ENCODE measurements at places on chromosomes 7 and 10.

- DNase-seq: no peak
Observed at GRCh38 chr10:70312249-70312648, 28.4 kb upstream of the NPFFR1 start.

GRCh38 chr10:11406746-11407145 lies 204.7 kb downstream of the USP6NL start:
- no peak for DNase-seq

- DNase-seq: no peak
Observed at GRCh38 chr10:30742471-30742870, 112.9 kb upstream of the LYZL2 start.

DNA sequence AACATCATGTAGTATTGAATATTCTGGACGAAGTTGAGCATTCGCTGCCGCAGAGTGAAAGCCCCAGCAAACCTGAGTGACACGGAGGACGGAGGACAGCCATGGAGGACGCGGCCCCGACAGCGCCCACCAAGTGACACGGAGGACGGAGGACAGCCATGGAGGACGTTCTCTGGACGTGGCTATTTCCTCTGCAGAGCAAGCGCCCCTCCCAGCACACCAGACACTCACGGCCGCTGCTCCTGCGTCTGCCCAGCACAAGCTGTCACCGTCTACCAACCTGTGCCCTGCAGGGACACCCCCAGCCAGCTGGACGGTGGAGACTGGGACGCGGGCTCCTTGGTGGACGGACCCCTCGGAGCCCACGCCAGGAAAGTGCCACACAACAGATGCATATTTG lies 7.3 kb upstream of the ADAM8 start:
- no peak for DNase-seq

- no peak for DNase-seq
Observed at GRCh38 chr10:9096288-9096687, 1041.8 kb downstream of the GATA3 start.

GRCh38 chr7:159172400-159172799 lies 27.7 kb upstream of the VIPR2 start:
- DNase-seq: no peak

DNA sequence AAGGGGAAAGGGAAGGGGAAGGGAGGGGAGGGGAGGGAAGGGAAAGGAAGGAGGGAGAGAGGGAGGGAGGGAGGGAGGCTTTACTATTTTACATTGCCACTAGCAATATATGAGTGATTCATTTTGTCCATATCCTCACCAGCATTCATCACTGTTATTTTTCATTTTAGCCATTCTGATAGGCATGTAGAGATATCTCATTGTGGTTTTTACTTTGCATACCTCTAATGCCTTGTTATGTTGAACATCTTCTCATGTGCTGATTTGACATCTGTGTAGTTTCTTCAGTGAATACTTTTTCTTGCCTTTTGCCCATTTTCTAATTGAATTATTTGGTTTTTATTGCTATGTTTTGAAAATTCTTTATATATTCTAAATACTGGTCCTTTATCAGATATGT lies 52.7 kb downstream of the GCC1 start:
- peak; percentile 41 for DNase-seq

GRCh38 chr10:108631332-108631731 lies 1292.0 kb downstream of the XPNPEP1 start:
- no peak for DNase-seq

DNA sequence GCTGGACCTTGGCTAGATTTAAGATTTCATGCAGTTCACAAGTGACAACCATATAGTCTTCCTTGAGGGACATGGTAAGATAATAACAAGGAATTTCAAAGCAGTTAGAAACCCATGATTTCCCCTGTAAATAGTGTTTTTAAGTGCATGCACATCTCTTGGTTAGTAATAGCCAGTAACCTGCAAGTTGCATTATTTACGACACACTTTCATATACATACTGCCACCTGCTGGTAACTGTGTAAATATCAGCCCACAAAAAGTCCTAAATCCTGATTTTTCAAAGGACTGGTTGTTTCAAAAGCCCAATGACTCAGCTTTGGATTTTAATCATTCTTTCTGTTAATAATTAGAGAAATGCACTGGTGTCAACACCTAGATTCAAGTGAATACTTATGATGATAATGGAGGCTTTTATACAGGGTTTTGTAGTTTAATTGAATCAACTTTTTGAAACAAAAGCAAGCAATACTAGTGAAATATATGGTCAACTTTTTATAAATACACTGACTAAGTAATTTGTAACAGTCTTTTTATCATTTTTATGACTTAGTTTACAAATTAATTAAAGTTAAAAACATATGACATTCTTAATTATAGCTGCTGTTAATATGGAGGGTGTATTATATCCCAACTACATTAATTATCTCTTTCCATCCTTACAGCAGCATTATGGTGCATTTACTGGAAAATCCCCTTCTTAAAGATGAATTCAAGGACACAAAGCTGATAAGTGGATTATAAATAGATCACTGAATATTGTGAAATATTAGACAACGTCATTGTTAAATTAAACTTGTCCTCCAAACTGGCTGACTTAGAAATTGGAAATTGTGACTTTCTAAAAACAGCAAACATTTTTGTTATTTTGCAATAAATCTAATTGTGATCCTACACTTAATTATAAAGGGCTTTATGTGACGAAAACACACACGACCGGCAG lies 367.7 kb upstream of the SEMA3D start:
- peak; percentile 67 for DNase-seq

DNA sequence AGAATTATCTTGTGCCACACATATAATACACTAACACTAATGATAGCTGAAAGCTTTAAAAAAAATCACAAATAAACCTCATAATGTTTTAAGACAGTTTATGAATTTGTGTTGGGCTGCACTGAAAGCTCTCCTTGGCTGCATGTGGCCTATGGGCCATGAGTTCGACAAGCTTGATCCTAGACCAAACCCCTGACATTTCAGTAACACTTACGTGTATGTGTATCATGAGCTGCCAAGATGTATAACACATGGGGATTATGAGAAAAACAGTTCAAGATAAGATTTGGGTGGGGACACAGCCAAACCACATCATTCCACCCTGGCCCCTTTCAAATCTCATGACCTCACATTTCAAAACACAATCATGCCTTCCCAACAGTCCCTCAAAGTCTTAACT lies 823.8 kb downstream of the PCDH15 start:
- DNase-seq: no peak

DNA sequence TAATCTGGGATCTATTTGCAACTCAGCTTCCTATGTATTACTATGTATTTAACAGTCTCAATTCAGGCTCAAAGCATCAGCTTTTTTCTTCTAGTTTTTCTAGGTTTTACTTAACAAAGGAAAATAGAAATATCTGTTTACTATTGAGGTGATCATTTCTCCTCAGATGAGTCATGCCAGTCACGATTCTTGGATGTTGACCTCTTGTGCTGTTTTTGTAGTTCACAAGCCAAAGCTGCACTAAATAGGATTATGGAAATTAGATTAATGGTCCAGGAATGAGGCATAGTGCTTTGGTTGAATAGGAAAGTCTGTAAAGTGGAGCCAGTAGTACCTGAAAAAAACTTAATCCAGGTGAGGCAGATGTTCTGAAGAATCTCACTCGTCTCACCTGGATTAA lies 198.3 kb upstream of the KAT6B start:
- no peak for DNase-seq

DNA sequence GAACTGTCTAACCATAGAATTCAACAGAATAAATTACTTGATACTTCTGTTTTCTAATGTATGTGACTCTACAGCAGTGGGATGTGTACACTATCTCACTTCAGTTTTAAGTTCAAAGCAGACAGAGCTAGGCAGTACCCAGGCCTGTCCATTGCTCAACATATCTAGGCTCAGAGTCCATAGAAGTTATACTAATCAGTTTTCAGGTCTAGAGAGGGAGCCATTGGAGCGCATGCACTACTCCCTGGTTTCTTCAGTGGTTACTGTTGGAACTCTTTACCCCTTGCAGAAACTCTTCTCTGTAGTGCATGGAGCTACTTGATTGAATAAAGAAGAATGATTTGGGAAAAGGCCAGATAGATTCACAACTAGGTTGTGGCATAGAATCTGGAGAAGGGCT lies 4.4 kb downstream of the CD36 start:
- no peak for DNase-seq

GRCh38 chr7:23357190-23358093 lies 58.3 kb downstream of the MALSU1 start:
- peak; percentile 46 for DNase-seq

DNA sequence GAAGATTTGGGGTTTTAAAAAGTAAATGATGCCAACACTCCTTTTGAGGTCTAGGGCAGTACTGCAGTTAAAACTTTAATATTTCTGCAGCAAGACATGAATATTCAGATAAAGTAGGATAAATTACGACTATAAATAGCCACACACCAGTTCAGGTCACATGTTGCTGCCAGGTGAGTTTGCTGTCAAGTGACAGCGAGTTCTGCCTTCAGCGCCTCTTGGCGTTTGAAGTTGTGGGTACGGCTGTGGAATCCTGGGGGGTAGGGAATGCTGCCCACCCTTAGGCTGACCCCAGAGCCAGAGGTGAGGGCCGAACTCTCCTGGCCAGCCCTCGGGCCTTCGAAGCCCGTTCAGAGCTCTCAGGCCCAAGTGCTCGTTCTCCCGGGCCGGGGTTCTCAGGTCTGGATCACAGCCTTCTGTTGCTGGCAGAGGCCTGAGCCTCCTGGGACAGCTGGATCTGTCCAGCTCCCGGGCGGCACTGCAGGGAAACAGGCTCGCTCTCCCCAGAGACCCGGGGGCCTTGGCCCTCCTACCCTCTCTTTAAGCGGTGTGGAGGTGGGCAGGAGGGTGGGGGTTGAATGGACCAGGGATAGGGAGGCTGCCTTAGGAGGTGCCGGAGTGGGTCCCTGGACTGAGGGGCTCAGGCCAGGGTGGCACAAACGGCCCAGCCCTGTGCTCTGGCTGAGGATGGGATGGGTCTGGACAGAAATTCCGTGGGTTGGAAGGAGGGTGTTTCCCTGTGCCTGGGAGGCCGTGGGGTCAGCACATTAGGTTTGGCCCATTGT lies 5.4 kb downstream of the BRI3 start:
- DNase-seq: no peak

DNA sequence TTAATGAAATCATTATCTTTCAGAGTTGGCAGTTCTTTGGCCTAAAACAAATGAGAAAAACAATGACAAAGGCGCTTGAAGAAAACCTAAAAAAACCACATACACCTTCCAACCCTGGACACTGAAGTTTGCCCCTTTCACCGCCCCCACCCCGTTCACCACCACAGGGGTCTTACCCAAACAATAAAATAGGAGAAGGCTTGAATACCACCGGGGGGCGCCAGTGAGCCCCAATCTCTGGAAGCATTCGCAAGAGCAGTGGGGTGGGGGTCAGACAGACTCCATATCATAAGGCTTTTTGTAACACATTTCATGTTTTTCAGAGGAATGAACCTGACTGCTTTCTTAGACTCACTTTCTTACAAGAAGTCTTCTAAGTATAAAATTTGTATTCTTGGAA lies 163.6 kb downstream of the PIP4K2A start:
- peak; percentile 23 for DNase-seq

- DNase-seq: peak; percentile 28
Observed at GRCh38 chr7:126716321-126716720, 536.4 kb downstream of the GRM8 start.

DNA sequence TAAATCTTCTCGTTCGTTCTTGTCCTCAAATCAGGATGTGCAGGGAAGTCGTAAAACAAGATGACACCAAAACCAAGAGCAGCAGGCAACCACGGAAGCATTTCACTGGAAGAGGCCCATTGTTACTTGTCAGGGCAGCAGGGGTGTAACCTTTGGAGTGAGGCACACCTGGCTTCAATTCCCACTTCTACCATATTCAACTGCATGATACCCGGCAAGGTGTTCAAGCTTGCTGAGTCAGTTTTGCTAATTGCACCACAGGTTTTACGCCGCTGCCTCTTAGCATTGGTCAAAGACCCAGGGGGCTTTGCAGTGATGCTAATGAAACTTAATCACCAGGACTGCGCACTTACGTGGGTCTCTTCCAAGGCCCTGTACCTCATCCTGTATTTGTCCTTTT lies 50.0 kb upstream of the PTER start:
- no peak for DNase-seq

- DNase-seq: no peak
Observed at GRCh38 chr7:106283501-106283830, 1.3 kb downstream of the NAMPT start.

DNA sequence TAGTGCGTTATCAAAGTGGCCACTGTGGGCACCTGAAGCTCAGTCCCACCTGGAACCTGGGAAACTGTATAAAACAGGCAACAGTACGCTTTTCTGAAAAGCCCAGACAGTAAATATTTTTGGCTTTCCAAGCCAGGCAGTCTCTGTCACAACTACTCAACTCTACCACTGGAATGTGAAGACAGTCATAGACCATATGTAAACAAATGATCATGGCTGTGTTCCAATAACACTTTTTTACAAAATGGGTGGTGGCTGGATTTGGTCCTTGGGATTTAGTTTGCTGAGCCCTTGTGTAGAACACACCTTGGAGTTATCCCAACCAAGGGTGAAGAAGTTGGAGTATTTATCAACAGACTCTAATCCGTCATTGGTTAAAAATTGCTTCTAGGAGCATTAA lies 259.9 kb downstream of the SKIDA1 start:
- peak; percentile 77 for DNase-seq

GRCh38 chr10:49598986-49599385 lies 11.1 kb upstream of the SLC18A3 start:
- DNase-seq: peak; percentile 46

DNA sequence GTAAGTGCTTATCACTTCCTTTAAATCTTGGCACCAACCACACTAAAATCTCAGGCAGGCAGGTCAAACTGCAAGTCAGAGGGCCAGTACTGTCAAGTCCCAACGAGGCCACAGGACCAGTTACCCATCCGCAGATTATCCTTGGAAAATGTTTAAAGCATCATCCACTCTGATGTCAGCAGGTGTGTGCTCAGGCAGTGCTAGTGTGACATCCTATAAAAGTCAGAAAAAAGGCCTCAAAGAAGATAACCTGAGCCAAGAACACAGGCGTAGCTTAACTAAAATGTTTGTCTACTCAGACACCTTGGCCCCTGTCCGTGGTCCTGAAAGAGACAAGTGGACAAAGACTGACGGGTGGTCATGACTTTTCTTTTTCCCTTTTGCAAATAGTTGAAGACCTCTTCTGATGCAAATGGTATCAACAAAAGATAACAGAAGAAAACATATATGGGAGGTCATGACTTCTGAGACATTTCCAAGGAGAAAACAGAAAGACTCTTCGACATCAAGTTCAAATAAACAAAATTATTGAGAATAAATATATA lies 309.3 kb downstream of the KCNMA1 start:
- peak; percentile 48 for DNase-seq

DNA sequence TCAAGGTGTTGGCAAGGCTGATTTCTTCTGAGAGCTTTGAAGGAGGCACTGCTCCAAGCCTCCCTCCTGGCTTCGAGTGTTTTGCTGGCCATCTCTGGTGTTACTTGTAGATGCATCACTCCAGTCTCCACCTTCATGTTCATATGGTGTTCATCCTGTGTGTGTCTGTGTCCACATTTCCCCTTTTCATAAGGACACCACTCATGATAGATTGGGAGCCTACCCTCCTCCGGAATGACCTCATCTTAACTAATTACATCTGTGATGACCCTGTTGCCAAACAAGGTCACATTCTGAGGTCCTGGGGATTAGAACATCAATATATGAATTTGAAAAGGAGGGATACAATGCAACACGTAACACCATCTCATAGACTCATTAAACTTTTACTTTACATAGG lies 119.0 kb downstream of the CREB5 start:
- no peak for DNase-seq
